Foreskin fibroblast (primary cell): ENCODE measurements at places on chromosomes 5 and 9.

DNA sequence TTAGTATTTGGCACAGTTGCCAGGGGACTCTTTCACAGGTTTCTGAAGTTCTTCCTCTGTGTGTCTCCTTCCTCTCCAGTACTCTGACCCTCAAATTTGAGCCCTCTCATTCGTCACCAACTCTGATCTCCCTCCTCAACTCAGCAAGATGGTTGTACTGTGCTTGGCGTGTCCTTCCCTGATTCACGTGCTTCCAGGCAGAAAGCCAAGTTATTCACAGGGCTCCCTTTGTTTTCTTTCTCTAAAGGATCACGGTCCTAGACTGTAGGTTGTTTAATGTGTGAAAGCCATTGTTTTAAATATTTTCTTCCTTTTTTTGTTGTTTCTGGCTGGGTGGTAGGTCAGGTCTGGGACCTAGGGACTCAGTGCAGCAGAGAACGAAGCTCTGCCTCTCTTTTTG lies 142.9 kb downstream of the DMAC1 start:
- no peak for DNase-seq

DNA sequence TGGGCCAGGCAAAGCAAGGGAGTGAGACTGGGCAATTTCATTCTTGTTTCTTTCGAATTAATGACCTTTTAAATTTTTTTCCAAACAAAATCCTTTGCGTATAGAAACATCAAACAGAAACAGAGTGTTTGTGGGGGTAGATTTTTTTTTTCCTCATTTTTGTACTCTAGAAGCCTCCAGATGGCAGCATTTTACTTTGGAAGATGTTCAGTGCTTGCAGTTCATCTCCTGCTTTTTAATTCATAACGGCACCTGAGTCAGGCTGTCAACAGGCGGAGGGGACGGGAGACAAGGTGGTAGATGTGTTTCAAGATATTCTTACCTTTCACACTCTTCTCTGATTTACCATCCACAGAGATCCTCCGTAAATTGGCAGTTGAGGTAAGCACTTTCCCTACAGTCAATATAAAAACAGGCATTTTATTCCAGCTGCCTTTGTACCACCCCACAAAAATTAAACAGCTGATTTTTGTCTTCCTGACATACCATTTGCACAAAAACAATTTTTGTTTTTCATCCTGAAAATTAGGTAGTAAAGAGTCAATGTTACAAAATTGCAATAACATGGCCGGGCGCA lies 99.5 kb upstream of the FBXL17 start:
- DNase-seq, result peak; percentile 5

DNA sequence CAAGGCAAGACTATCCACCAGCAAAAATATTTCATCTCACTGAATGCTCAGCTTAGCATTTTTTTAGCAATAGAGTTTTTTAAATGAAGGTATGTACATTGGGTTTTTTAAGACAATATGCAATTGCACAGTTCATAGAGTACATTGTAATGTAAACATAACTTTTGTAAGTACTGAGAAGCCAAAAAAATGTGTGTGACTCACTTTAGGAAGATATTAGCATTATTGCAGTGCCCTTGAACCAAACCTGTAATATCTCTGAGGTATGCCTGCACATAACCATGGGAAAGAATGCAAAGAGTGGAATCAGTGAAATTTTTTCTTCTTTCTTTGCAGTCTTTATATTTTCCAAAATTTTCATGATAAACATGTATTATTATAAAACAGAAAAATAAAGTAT lies 1533.3 kb upstream of the WWC1 start:
- DNase-seq, result no peak

DNA sequence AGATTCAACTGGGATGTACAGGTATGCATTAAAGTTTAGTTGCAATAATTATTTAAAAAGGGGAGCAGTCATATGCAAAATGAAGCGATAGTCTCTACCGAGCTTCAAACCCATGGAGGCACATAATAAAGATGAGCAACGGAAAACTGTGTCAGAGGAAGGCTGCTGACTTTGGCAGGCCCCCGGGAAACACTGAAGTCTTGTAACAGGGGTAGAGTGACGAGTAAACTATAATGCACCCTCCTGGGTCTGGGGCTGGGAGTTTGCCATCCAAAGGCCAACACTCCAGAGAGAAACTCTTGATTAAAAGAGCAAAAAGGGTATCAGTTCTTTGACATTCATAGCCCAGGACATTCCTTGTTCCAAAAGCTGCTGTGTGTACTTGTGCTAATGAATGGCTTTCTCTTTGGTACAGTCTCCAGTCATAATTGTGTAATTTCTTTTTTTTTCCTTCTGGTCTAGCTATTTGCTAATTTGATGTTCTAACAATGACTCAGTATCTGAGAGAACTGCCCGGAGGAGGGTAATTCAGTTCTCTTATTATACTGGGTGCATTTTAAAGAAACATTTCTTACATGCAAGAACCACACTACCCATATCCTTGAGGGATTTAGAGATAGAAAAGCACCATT lies 59.2 kb downstream of the TNC start:
- peak; percentile 58 for DNase-seq

- DNase-seq, result no peak
These were observed 845.6 kb upstream of the CDH6 start for GRCh38 chr5:30347858-30348257.

GRCh38 chr5:78482948-78483347 lies 122.5 kb downstream of the SCAMP1 start:
- no peak for DNase-seq

DNA sequence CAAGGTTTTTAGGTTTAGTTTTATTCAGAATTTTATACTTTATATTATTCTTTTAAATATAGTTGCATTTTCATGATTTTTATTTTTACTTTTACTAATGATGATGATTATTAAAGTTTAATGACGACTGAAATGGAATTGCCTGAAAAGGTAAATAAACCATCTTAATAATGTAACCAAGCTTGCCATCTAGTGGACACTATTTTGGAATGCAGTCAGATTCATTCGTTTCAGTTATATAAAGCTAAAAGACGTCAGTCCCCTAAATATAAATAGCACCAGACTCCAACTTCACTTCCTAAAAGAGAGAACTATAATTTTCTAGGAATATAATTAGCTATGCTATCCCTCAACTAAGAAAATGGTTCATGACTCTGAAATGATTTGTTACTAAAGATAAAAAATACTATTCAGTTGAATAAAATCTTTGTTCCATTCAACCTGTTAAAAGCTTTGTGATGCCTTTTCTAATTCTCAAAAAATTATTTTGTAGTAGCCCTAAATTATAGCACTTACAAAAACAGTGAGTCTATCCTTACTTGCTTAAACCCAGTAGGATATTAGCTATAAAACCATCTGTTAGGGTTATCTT lies 19.9 kb downstream of the ABITRAM start:
- DNase-seq, result peak; percentile 73

GRCh38 chr9:136665704-136666371 lies 3.1 kb downstream of the EGFL7 start:
- DNase-seq, result no peak

DNA sequence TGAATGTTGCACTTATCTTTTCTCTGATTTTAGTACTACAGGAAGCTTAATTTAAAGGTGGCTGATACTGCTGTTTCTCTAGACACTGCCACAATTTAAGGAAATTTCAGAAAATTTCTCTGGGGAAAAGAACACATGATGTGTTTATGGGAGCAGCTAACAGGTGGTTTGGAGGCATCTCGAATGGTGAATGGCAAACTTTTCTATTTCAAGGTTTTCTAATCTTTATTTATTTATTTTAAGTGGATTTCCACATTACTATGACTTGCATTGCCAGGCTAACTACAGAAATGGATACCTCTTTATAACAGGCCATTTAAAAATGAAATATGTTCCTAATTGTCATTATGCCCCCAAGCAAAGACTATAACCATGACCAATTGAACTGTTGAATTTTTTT lies 50.4 kb downstream of the PDE6A start:
- DNase-seq, result no peak

DNA sequence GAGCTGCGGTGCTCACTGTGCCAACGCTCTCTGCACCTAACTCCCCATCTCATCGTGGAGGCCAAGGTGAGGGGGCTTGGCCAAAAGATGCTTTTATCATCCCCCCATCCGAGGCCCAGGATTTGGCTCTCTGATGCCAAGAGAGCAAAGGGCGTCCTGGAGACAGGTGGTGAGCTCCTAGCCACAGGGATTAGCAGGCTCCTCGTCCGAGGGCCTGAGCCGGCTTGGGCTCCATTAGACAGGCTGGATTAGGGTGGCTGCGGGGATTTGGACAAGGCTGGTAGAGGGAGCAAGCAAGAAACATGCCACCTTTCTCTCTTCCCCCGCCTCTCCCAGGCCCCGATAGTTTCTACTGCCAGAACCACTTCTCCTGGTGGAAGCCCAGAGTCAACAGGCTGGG lies 1.0 kb upstream of the GRM6 start:
- no peak for DNase-seq

- DNase-seq, result no peak
These were observed 106.7 kb downstream of the SCAMP1 start for GRCh38 chr5:78467140-78467539.
